ENCODE measurements at places on chromosomes 12 and 14.

- peak; percentile 3 for DNase-seq
Measured at GRCh38 chr12:7460375-7461259, 16.7 kb upstream of the CD163L1 start.

- DNase-seq, result no peak
Measured at GRCh38 chr12:27733052-27733656, 22.5 kb downstream of the MRPS35 start.

- DNase-seq, result no peak
Measured at GRCh38 chr12:102958073-102958829, 777 bp downstream of the ASCL1 start.

- no peak for DNase-seq
Measured at GRCh38 chr12:46557539-46558373, 185.2 kb upstream of the SLC38A2 start.

GRCh38 chr12:124520265-124520701, 47.1 kb downstream of the NCOR2 start:
- peak; percentile 71 for DNase-seq

DNA sequence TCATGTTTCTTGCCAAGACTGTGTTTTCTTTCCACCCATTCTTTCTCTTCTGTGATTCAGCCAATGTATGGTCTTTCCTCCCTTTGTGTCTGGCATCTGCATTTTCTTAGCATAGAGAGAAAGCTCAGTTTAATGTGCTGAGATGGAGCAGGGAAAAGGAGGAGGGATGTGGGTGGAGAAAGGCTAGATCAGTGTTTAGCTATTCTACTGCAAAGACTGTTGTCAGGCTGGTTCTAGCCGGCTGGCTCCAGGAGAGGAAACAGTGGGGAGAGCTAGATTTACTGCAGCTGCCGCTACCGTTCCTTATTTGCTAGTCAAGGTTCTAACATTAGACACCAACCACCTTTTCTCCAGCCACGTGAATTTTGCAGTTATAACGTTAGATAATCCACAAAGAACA, 5.2 kb upstream of the RIMKLB start:
- peak; percentile 65 for DNase-seq

DNA sequence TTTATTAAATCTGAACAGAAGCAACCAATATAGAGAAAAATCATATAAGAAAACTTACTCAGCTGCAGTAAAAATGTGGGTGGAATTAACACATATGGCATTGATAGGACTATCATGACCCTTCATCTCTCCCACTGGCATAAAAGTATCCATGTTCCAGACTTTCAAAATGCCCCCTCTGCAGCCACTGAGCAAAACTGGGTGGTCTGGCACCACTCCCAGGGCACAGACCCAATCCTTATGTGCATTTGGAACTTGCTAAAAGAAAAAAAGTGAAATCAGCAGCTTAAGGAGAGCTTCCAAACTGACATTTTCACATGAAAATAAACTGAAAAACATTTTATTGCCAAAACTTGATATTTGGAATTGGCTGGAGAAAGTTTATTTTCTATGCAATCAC, 141.5 kb downstream of the KIF21A start:
- no peak for DNase-seq

Measured in DMS153 (cell line).